ENCODE measurements at places on chromosomes 7 and 10.

- DNase-seq, result no peak
These were observed 105.0 kb downstream of the KMT2C start for GRCh38 chr7:152330827-152331226.

DNA sequence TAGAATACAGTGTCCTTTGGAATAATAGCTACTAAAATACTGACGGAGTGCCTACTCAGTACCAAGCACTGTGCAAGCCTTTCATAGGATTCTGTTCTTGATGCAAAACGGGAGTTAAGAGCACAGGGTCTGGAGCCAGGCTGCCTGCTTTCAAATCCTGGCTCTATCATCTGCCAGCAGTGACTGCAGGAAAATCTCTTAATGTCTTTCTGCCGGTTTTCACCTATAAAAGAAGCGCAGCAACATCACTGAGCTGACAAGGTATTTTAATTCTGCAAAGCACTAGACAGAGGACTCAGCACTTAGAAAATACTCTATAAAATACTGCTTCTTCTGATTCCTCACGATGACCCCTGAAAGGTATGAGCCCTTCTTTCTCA lies 659 bp downstream of the FIGNL1 start:
- no peak for DNase-seq

DNA sequence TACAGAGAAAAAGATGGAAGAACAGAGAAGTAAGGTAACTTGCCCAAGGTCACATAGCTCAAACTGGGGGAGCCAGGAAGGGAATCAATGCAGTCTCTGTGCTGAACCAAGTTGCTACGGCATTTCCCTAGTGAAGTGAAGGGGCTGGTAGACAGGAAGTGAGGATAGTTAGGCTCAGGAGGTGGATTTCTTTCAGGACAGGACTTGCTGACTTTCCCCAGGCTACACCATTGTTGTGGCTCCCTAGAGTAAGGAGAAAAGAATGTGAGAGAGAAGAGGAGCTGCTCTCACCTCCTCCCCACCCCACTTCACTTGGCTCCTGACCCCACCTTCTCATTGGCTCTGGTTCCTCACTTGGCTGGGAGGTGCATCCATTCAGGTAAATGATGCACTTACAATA lies 316.9 kb downstream of the INHBA start:
- no peak for DNase-seq

- peak; percentile 7 for DNase-seq
These were observed 731.1 kb downstream of the ZWINT start for GRCh38 chr10:55629793-55630490.

- DNase-seq, result no peak
These were observed 119.3 kb upstream of the SEC61G start for GRCh38 chr7:54878339-54878738.

- DNase-seq, result no peak
These were observed 54.5 kb downstream of the GBF1 start for GRCh38 chr10:102299873-102300272.

DNA sequence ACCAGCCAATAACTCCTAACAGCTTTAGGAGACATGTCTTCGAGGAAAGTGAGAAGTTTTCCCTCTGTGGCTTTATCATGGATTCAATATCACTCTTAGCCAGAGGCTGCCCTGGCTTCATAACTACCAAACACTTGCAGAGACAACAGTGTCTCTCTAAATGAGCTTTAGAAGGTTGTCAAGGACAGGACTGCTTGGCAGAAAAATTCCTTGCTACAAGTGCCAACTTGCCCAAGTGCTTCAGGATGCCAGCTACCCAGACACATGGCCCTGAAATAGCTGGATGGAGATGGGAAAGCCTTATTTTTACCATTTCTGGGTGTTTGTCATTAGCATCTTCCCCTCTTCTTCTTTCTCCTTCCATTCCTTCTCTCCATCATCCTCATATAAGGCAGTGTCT lies 137.1 kb upstream of the MDFIC start:
- no peak for DNase-seq

DNA sequence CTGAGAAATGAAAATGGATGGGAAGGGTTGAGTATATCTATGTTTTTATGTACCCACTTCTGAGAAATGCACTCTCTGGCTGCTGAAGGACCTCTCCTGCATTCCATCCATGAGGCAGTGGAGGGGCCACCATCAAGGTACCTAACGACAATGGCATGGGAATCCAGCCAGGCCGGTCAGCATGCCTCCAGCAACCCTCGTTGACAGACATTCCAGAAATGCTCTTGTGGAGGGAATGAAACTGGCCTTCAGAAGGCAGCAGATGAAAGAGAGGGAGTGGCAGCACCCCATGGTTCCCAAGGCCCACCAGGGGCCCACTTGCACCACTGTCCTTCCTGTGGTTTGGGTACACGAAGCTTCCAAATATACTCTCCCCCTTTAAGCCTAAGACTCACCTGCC lies 269.0 kb downstream of the ARHGAP12 start:
- DNase-seq, result no peak

DNA sequence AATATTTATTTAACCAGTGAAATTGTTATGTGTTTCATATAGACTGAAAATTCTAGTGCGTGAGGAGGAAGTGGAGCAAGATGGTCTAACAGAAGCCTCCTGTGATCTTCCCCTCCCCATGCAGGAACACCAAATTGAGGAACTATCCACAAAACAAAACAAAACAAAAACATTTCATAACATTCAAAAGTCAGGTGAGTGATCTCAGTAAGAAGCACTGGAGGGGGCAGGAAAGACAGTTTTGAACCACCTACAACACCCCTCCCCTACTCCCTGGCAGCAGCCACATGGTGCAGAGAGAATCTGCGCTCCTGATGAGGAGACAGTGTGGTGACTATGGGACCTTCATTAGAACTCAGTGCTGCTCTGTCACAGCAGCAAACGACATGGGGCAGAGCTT lies 221.9 kb upstream of the SEMA3C start:
- DNase-seq, result no peak

- no peak for DNase-seq
These were observed 1.2 kb downstream of the UPP1 start for GRCh38 chr7:48090095-48090805.

- no peak for DNase-seq
These were observed 211.1 kb downstream of the HDAC9 start for GRCh38 chr7:18706670-18707069.

- DNase-seq, result no peak
These were observed 37.1 kb downstream of the POLL start for GRCh38 chr10:101550965-101551364.

GRCh38 chr7:30062587-30062986 lies 34.4 kb downstream of the PLEKHA8 start:
- DNase-seq, result no peak

DNA sequence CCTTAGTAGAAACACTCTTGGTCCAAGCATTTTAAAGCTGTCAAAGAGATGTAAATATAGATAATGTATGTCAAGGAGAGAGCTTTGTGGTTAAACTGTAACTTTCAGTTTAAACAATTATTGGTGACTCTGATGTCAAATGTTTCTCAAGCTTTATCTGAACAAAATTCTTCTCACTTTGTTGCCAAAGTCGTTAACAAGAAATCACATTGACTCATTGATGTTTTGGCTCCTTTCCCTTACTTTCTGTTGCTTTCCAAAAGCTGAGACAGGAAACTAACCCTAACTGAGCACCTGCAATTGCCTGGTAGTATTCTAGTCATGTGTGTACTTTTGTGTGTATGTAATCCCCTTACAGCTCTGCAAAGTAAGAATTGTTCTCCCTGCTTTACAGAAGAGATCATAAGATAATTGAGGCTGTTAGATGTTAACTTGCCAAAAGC lies 108.5 kb downstream of the CFTR start:
- no peak for DNase-seq

GRCh38 chr10:451021-451471 lies 238.4 kb downstream of the DIP2C start:
- peak; percentile 67 for DNase-seq

GRCh38 chr10:20247454-20247853 lies 431.2 kb downstream of the PLXDC2 start:
- no peak for DNase-seq

DNA sequence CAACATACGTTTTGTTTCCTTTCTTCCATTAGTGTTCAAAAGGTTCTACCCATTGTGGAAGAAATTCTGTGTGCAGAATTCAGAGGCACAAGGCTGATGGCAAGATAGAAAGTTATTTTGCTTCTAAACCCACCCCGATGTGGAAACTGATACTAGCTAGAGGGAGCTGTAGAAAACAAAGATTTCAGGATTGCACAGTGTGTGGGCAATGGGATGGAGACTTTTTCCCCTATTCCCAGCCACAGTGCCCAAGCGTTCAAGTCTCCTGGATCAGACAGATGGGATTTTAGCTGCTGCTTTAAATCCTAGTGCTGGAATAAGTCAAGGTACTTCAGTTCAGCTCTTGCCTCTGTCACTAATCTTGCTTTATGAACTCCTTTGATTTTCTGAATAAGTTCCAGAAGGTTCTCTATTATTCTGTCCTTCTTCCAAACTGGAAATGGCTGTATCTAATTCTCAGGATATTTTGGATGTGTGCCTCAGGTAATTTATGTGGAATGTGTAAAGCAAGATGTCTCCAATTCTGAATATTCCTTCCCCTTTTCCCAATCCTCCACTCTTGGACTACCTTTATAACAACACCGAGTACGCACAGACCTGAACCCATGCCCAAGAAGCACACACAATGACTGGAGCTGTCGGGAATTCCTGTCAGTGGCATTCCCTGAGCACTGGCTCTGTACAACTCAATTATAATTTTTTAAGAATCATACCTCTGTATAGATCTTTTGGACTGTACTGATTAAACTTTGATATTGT lies 473.0 kb downstream of the PLXDC2 start:
- no peak for DNase-seq

GRCh38 chr7:50450590-50451032 lies 461 bp upstream of the FIGNL1 start:
- peak; percentile 44 for DNase-seq

- DNase-seq, result no peak
These were observed 336.1 kb upstream of the KCND2 start for GRCh38 chr7:119936836-119937235.

DNA sequence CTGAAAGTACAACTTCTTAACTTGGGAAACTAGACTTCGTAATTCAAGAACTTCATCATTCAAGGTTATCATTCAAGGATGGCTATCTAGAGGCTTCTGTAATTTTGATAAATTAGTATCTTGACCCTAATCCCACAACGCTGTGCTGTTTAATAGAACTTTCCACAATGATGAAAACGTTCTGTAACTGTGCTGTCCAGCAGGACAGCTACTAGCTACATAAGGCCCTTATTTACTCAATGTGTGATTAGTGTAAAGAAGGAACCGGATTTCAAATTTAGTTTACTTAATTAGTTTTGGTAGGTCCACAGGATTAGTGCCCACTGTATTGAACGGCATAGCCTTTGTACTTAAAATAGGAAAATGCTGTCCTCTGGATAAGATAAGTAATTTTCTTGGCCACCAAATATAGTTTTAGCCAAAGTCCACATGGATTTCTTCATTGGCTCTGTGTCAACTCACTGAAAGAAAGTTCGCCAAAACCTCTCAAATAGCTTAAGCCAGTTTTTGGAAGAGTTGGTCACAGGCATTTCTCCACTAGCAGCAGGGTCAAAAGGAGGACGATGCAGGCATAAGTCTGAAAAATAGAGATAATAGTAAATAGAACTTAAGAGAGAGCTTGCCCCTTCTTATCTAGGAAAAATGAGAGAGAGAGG lies 17.3 kb downstream of the DGKI start:
- no peak for DNase-seq

GRCh38 chr10:132523561-132524442 lies 13.8 kb upstream of the INPP5A start:
- no peak for DNase-seq

DNA sequence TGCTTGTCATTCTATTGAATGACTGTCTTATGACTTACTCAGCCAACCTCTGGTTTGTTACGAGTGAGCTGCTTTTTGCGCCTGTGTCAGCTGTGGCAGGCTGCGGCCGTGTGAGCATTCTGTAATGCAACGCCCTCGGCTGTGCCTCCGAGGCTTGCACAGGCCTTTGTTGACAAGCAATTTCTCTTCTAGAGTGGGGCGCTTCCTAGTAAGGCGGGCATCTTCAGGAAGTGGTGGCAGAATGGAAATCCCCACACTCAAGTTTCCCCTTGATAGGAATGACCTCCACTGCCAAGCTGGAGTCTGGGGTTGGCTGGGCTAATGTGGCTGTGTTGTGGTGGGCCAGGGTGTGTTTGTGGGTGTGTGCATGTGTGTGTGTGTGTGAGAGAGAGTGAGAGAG lies 20.2 kb upstream of the TMEM178B start:
- DNase-seq, result peak; percentile 61

DNA sequence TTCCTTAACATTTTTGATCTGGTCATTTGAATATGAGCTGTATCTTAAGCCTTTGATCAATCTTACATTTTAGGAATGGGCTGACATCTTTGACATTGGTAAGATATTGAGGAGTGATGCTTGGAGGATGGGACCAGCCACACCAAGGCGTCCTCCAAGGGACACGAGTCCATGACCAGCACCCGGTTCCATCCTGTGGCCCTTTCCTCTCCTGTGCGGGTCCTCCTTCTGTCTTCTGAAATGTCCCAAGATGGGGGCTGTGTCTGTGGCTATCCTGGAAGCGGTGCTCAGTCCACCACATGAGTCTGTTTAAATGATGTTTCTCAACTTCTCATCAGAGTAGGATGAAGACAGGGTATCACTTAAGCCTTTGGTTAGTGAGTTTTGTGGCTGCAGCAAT lies 67.3 kb upstream of the SHH start:
- DNase-seq, result no peak

DNA sequence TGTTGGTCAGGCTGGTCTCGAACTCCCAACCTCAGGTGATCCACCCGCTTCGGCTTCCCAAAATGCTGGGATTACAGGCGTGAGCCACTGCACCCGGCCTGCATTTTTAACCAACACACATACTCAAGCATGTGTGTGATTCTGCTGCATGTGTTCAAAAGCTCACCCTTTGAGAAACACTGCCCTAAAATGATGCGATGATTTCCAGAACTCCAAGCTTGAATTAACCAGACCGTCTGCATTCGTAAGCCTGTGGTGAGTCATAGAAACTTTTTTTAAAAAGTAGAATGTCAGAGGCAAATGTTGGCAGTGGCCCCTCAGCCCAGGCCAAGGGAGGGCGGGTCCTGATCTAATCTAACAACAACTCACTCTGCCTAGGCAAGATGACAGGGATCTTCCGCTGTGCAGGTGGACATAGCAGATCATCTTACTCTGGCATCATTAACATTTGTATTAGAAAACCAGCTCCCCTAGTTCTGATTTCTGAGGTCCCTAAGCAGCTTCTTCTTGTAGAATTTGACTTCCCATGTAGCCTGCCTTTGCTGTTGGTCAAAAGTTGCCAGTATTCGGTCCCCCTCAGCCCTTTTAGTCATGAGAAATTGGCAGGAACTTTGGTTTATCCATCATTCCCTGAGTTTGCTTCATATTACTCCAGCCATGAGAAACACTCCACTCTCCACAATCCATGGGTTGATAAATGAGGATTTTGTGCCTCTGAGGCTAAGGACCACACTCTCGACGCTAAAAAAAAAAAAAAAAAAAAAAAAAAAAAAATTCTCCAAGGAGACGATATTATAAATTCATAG lies 190.4 kb downstream of the SKIDA1 start:
- DNase-seq, result no peak
